ENCODE measurements at places on chromosomes 13 and 19.

- DNase-seq, result no peak
Observed at GRCh38 chr13:76853921-76854608, 32.1 kb downstream of the KCTD12 start.

DNA sequence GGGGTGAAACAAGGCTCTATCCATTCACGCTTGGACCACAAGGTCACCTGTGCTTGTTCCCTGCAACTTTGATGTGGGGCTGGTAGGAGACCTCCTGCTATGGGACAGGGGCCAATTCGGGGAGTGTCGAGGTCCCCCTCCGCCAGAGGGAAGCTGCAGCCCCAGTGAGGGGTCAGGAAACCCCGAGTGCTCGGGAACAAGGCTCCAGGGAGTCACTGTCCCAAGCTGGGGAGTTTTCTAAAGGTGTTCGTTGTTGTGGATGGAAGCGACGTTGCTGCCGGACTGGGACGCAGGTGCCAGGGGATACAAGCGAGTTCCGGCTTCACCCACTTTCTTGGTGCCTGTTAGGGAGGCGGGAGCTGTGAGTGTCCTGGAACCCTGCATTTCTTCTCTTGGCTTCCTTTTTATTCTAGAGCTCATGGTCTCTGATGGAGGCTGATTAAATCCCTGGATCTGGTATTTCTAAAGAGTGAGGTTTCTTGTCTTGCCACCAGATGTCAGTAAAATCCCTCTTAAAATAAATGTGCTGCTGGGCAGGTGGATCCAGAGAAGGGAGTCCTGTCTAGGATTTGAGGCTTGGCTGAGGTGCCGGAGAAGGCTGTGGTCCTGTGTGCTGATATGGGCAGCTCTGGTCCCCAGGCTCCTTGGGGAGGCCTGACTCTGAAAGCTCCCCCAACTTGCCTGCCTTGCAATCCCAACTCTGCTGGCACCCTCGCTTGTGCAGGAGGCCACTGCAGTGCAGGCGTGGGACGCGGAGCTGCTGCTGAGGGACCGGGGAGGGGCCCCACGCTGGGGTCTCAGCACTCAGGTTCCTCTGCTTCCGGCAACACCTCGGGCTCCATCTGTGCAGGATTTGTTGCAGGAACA, 153.9 kb downstream of the TEX29 start:
- peak; percentile 60 for DNase-seq

- no peak for DNase-seq
Observed at GRCh38 chr19:290372-291005, 714 bp downstream of the PLPP2 start.

DNA sequence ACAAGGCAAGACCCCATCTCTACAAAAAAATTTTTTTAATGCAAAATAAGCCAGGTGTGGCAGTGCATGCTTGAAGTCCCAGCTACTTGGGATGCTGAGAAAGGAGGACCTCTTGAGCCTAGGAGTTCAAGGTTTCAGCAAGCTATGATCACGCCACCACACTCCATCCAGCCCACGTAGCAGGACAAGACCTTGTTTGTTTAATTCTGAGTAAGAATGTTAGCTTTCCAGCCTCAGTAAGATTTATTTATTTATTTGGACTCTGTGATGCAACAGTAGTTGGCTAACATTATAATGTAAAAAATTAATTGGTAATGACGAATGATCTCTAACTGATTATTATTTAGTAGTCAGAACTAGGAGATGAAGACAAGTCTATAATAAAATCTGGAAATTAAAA, 23.3 kb downstream of the N4BP2L2 start:
- DNase-seq, result no peak

DNA sequence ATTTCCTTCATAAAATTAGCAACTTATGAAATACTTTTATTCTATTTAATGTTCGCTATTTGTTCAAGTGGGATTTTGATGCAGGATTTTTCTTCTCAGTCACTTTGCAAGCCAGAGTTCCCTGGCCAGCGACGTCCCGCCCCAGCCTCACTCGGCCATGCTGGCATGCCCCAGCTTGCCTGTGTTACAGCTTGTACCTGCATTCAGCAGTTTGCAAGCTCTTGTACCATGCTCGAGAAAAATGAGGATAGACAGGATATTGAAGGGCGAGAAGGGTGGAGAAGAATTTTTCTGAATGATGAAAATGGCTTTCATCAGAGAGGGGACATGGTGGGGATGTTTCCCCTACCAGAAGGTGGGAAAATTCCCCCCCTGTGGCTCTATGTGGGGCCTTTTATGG, 2180.2 kb upstream of the PCDH20 start:
- DNase-seq, result no peak

GRCh38 chr13:113129480-113129879, 6.9 kb downstream of the F10 start:
- DNase-seq, result peak; percentile 36

DNA sequence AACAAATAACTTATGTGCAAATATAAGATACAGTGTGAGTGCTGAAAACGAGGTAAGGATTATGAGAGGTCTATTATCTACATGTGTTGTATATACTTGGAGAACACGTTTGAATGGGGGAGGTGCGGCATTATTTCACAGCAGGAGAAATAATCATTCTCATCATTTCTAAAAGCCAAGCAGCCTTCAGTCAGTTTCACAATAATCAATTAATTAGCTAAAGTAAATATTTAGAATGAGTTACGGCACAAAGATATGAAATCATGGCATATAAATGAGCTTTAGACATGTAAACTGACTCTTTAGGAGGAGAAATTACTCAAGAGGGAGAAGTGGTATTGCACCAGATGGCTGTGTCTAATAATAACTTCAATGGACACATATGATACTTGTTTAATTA, 366.6 kb downstream of the DNAJC15 start:
- no peak for DNase-seq

GRCh38 chr13:100100115-100100879, 11.4 kb downstream of the PCCA start:
- no peak for DNase-seq

DNA sequence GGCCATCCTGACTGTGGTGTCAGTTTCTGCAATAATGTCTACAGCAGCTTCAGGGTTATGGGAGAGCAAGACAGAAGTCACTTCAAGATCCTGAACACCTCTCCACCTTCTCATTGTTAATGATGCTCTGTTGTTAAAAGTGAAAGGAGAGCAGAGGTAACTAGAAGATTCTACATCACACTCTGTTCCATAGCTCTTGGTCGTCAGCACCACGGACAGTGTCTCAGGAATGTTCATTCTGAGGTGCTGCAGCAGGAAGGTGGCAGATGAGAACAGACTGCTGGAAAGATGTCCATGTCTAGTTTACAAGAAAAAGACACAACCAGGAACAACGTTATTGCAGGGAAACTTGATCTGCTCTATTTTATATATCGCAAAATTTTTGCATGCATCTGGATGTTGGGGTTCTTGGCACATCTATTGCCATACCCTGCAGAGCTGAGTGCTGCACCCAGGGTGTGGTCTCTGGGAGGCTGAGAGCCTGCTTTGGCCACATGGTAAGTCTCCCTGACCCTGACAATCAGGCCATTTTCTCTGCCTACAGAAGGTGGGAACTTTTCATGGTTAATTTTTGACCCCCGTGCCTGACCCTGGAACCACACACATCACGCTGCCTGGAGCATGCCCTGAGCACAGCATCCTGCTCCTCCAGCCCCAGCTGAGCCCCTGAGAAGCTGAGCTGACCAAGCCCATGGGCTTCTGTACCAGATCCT, 12.7 kb downstream of the CEACAM21 start:
- DNase-seq, result no peak

DNA sequence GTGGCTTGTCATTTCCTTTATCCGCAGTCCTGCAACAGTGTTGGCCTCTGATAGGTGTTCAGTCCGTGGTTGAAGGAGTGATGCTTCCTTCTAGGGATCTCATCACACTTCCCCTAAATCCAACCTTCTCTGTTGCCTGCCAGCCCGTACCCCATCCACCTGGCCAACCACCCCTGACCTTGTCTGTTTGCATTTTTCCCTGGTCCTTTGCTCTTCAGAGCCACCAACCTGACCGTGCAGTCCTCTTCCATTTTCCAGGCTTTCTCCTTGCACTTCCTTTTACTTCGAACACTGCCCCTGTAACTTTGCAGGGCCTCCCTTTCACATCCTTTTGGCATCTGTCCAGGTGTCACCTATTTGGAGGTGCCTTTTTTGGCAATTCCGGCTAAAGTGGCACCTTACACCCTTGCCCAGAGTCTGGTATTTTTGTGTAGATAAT, 696 bp downstream of the ZNF460 start:
- DNase-seq, result no peak

DNA sequence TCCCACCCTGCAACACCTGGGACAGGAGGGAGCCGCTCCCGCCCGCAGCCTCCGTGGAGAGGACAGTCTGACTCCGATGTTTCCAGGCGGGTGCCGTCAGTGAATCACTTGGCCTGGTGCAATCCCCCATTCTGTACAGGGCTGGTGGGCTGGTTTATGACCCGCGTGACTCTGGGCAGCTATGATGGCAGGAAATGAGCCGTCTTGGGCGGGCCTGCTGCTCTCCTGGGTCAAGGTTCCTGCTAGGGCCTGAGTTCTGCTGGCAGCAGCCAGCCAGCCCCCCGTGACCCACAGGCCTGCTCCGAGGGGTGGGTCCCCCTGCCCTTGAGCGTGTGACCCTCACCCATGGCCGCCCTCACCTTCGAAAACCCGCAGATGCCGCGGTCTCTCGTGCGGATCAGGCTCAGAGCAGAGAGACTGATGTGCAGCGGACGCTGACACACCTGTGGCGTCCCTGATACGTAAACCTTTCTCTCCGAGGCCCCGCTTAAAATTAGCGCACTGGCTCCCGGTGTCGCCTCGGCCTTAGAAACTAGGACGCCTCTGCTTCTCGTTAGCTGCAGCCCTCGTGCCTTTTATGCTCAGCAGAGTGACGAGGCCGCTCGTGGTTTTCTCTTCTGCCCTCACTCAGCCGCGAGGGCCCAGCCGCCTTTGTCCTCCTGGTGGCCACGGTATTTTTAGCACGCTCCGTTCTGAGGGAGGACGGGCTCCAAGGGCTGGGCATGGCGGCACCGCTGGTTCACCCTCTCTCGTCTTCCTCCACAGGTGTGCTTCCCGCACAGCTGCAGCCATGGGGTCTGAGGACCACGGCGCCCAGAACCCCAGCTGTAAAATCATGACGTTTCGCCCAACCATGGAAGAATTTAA, 63.4 kb downstream of the KDM4B start:
- DNase-seq, result no peak

GRCh38 chr13:97548711-97549110, 114.7 kb downstream of the RAP2A start:
- DNase-seq, result no peak

DNA sequence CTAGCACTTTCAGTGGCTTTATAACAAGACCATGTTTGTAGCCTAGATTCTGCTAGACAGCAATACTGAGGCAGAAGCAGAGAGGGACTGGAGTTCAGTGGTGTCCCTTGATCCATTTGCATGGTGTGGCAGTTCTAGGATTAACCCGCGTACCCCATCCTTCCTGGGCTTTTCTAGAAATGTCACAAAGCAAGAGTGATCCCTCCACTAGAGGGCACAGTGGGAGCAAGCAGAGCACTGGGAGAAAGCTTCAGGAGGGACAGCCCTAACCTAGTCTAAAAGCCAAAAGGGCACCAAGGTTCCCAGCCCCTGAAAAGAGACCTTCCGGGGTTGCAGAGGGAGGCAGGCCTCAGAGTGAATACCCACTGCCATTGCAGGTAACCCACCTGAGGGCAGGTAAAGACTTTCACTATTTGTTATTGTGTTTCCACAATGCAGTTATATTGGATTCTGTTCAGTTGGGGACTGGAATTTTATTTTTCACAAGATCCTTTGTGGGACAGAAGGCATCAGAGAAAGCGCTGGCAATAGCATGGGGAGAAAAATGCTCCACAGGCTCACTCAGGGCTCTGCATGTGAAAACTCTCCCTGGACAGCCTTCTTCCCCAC, 170.6 kb downstream of the FLT1 start:
- no peak for DNase-seq

All from coronary artery (tissue), 2 donors.